ENCODE measurements at places on chromosomes 4 and X. TPM values are rescaled to one million over a fixed set of nuclear protein-coding genes. Genes with fewer than 3 reads are reported as not detected.

Gene DSPP
- not detected for total RNA-seq

Gene NSUN7
- total RNA-seq: 6.2 TPM

Gene GNPDA2
- 16.2 TPM for total RNA-seq

DNA sequence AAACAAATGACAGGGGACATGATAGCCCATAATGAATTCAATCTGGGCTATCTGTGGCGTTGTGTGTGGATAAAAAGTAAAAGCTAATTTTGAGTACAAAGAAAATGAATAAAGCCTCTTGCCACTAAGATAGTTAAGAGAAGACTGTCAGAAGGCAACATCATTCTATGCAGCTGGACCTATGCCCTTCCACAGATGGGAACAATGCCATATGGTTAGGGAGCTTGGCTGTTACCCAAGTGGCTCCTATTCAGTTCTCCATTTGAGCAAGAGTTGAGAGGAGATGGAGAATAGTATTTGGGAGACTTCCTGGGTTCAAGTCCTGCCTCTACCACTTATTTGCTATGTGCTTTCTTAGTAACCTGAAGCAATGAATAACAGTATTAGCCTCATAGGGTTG, 107.7 kb downstream of the ANXA3 start:
- no peak for DNase-seq

DNA sequence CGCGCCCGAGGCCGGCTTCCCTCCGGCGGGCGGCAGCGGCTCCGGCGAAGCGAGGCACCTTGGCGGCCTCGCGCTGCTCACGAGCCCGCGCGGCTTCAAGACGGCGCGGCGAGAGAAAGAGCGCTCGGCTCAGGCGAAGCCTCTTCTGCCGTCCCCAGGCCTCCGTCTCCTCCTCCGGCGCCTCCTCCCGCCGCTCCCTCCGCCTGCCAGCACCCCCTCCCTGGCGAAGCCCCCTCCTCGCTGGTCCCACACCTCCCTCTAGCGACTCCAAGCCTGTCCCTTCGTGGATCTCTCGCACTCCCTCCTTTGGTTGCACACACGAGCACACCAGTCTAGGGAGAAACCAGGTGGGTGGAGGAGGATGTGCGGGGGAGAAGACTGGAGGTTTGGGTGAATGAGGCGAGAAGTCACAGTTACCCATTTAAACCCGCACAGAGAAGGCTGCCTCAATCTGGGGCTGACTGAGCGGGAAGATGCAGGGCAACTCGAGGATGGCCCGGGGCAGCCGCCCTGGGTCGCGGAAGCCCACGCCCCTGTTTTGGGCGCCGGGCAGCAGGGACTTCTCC, at the start of gene CAMK2D:
TSS of gene CAMK2D (minus strand) at position 119 of the 566 bp plus-strand sequence. CDS start 670 bp downstream, outside the sequence.
- DNase-seq: peak; percentile 84

Gene OPN1MW3
- total RNA-seq: not detected

Gene INTS6L
- total RNA-seq: 11.3 TPM
